T-cell (primary cell): ENCODE measurements at places on chromosomes 11 and 22. TPM values are rescaled to one million over a fixed set of nuclear protein-coding genes. Genes with fewer than 3 reads are reported as not detected.

Gene SCN4B
- total RNA-seq, result 0.09 TPM

Gene C1QTNF5
- total RNA-seq, result not detected

Gene CAPN1
- 98.4 TPM for total RNA-seq

Gene GDPD4
- not detected for total RNA-seq

Gene IGSF22
- total RNA-seq, result 2.4 TPM
